ENCODE measurements at places on chromosomes 3 and 15.

DNA sequence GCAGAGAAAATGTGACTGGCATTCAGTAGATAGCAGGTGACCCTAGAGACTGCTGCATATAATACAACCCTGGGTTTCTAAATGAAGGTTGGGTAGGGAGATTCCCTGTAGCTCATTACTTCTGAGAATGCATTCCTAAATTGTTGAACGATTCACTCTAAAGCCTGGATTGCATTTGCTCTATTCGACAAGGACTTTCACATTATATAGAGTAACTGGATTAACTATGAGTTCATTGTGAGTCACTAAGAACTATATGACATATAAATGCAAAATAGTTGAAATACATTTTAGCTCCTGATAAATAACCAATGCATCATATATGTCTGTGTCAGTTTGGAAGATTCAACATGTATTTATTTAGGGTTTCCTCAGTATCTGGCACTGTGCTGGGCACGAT lies 294.7 kb upstream of the CCDC54 start:
- DNase-seq = no peak

DNA sequence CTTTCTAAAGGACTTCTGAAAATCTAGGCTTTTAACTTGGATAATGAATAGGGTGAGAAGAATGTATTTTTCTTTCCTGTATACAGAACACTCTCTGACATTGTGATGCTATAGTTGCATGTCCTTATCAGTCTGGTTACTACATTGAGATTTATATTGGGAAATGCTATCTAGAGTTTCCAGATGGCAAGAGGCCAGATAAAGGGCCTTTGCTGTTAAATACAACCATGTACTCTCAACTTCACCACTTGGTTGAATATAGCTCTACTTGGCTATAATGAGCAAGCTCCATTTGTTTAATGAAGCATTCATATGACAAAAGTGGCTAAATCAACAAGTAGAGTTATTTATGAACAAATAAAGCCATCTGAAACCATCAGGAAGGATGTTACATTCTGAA lies 91.0 kb downstream of the IGSF11 start:
- DNase-seq = no peak

DNA sequence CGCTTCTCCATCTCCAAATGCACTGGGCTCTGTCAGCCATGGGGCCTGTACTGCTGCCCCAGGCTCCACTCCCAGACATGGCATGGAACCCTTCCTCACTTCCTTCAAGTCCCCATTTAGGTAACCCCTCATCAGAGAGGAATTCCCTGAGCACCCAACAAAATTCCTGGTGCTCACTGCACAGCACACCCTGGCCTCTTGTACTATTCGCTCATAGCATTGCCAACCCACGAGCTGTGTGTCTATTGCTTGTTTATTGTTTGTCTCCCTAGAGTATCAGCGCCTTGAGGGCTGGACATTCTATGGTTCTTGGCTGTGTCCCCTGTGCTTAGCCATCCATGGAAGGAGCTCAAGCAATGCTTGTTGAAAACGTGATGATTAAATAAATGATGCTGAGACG lies 46.1 kb upstream of the SLCO2A1 start:
- no peak for DNase-seq

DNA sequence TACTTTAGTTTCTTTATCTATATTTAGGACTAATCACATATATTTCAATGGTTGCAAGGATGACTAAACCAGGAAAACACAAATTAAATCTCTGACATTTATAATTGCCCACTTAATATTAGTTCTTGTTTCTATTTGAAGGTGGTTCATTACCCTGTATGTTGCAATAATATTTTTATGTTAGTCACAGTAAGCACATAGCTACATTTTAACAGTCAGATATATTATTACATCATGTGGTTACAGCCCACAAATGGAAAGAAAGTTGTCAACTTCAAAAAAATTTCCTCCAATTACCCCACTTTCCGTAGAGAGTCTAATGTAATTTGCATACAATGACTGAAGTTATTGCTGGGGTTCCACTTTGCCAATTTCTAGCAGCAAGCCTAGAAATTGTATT lies 114.6 kb downstream of the TUSC7 start:
- no peak for DNase-seq

DNA sequence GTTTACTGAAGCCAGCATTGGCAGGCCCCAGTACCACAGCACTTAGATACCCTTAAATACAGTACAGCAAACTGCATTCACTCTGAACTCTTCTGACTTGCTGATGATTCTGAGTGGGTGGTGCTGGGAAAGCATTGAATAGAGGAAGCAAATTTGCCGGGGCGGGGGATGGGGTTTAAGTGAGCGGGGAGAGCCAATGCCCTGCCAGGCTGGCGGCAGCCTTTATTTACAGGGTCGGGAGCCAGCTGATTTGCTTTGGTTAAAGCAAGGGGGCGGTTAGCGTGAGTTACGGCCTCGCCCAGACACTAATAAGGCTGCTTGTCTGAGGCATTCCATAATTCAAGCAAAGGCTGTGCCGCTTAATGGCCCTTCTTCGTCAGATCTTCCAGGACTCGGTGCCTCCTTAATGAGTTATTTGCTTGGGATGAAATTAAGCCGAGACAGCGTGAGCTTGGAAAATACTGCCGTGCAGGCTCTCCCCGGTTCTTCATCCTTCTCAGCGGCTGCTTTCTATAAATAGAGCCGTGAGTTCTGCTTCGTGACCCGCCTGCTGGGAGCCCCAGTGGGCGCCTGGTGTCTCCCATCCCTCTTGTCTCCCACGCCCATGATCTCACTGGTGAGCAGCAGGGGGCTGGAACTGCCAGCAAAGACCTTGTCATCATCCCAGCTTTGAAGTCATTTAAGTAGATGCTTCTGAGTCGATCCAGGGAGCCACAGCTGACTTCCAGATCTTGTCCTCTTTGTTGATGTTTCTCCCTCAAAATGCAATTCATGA lies 25.8 kb downstream of the SPSB4 start:
- DNase-seq = no peak

GRCh38 chr15:75347222-75348033 lies 589 bp downstream of the NEIL1 start:
- DNase-seq = peak; percentile 29

- DNase-seq = no peak
Observed at GRCh38 chr15:48833526-48834239, 22.8 kb upstream of the CEP152 start.

GRCh38 chr15:100383302-100384107 lies 41.7 kb upstream of the ADAMTS17 start:
- DNase-seq = no peak

- no peak for DNase-seq
Observed at GRCh38 chr3:133428552-133428951, 28.7 kb downstream of the BFSP2 start.

- DNase-seq = no peak
Observed at GRCh38 chr3:117228466-117228865, 518.9 kb downstream of the TUSC7 start.

DNA sequence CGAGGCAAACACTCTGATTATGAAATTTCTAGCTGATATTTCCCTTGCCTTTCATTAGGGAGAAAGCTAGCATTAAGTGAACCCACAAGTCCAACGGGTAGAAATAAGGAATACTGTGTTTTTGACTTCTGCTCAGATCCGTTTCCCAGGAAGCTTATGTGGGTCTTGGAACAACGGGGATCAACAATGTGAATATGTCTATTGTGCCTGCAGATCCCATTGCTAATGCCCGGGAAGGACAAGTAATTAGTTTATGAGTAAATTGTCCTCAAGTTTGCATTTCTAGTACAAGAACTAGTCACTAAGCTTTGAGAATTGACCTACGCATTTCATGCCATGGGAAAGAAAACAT lies 236.4 kb downstream of the UACA start:
- DNase-seq = no peak

GRCh38 chr3:132629928-132630327 lies 29.7 kb downstream of the ACAD11 start:
- no peak for DNase-seq

GRCh38 chr3:1275495-1275894 lies 182.7 kb downstream of the CNTN6 start:
- DNase-seq = no peak

- DNase-seq = no peak
Observed at GRCh38 chr3:100941041-100941440, 52.2 kb downstream of the ABI3BP start.
